Effector memory CD8-positive, alpha-beta T cell (primary cell): ENCODE measurements at places on chromosomes 11 and 22.

- no peak overlapping the region for H3K4me3 ChIP-seq
- no peak overlapping the region for H3K27ac ChIP-seq
- no peaks in the 10 kb centered on the region for H3K36me3 ChIP-seq
- no peaks in the 10 kb centered on the region for H3K27me3 ChIP-seq
- H3K4me1 ChIP-seq = peaks cover 4% of the 10 kb centered on the region
- DNase-seq = no peak
Measured at GRCh38 chr11:132312701-132313111, 942.3 kb downstream of the NTM start.

GRCh38 chr22:29215012-29215860, 9.5 kb downstream of the EMID1 start:
- no peaks in the 10 kb centered on the region for H3K36me3 ChIP-seq
- no peak for DNase-seq
- H3K4me1 ChIP-seq = no peaks in the 10 kb centered on the region
- peaks cover 6% of the 10 kb centered on the region for H3K27me3 ChIP-seq

DNA sequence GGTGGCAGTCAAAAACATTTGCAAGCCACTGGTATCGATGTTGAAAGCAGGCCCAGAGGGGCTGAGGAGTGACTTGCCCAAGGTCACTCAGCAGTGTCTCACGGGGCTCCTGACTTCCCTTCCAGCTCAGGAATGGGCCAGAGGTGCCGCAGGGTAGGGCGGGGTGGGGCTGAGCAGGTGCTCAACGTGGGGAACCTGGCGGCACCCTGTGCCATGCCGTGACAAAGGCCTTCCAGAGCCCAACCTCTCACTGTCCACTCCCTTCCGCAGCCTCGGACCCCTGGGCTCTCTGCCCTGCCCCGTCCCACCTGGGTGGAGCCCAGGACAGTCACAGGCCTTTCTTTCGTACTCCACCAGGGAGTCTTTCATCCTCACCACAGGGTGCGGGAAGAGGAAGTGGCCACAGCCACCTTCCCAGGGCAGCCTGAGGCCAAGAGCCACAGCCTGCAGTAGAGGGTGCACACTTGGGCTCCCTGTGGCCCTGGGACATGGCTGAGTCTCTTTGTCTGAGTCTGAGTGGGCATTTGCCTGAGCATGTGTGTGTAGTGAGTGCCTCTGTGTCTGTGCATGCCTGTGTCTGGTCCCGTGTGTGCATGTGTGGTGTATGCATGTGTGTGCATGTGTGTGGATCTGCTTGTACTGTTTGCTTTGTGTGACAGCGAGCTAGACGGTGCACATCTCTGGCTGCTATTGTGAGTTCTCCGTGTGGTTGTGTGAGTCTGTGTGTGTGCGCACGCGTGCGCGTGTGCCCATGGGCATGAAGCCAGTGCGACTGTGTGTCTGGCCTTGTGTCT, 6.0 kb upstream of the LIF start:
- DNase-seq = no peak
- no peak overlapping the region for H3K27ac ChIP-seq
- peaks cover 6% of the 10 kb centered on the region for H3K36me3 ChIP-seq
- H3K4me1 ChIP-seq = peaks cover 14% of the 10 kb centered on the region
- peaks cover 14% of the 10 kb centered on the region for H3K27me3 ChIP-seq
- H3K4me3 ChIP-seq = no peak overlapping the region

GRCh38 chr11:102603091-102603490, 22.0 kb downstream of the MMP20 start:
- H3K4me3 ChIP-seq = no peak overlapping the region
- no peaks in the 10 kb centered on the region for H3K4me1 ChIP-seq
- peaks cover 6% of the 10 kb centered on the region for H3K27me3 ChIP-seq
- no peak overlapping the region for H3K27ac ChIP-seq
- H3K36me3 ChIP-seq = no peaks in the 10 kb centered on the region
- no peak for DNase-seq

DNA sequence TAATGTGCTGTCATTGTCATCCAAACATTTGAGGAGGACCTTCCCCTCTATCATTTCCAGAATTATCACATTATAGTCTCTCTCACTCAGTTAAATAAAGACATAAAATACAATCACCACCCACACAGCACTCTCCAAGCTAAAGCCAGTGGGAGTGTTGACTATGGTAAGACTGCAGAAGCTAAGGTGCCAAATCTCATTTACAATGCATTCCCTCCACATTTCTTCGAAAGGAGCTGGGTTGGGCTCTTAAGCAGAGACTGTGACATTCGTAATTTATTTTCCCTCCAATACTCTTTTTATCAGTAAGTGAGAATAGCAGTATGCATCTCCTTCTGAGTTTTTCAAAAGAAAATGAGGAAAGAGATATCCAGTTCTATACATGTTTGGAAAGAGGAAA, 74.2 kb downstream of the NOX4 start:
- H3K27me3 ChIP-seq = no peaks in the 10 kb centered on the region
- no peaks in the 10 kb centered on the region for H3K36me3 ChIP-seq
- no peak overlapping the region for H3K27ac ChIP-seq
- H3K4me3 ChIP-seq = no peak overlapping the region
- no peak for DNase-seq
- H3K4me1 ChIP-seq = no peaks in the 10 kb centered on the region

GRCh38 chr11:4076774-4077173, 17.8 kb upstream of the RRM1 start:
- peaks cover 8% of the 10 kb centered on the region for H3K4me1 ChIP-seq
- H3K27me3 ChIP-seq = no peaks in the 10 kb centered on the region
- H3K4me3 ChIP-seq = no peak overlapping the region
- H3K36me3 ChIP-seq = peaks cover 19% of the 10 kb centered on the region
- no peak for DNase-seq

DNA sequence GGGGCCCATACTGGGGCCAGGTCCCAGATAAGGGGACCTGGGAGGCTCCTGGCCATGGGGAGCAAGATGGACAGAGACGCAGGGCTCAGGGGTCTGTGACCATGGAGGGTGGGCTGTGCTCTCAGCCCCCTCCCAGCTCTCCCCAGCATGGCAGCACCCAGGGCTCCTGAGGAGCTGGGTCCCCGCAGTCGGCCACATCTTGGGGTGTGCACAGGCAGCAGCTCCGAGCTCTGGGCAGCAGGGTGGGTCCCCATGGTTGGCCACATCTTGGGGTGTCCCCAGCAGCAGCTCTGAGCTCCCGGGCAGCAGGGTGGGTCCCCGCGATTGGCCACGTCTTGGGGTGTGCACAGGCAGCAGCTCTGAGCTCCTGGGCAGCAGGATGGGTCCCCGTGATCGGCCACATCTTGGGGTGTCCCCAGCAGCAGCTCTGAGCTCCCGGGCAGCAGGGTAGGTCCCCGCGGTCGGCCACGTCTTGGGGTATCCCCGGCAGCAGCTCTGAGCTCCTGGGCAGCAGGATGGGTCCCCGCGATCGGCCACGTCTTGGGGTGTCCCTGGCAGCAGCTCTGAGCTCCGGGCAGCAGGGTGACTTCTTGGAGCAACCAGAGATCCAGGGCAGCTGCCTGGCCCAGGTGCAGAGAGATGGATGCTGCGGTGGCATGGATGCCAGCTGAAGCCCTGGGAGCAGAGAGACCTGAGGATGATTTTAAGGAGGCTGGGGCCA, 18.3 kb upstream of the MUC5B start:
- no peak for DNase-seq
- no peak overlapping the region for H3K4me3 ChIP-seq
- no peaks in the 10 kb centered on the region for H3K4me1 ChIP-seq

GRCh38 chr11:118581057-118581456, 8.8 kb downstream of the ARCN1 start:
- H3K4me1 ChIP-seq = peaks cover 23% of the 10 kb centered on the region
- no peak overlapping the region for H3K4me3 ChIP-seq
- H3K27ac ChIP-seq = no peak overlapping the region
- no peak for DNase-seq
- no peaks in the 10 kb centered on the region for H3K27me3 ChIP-seq

DNA sequence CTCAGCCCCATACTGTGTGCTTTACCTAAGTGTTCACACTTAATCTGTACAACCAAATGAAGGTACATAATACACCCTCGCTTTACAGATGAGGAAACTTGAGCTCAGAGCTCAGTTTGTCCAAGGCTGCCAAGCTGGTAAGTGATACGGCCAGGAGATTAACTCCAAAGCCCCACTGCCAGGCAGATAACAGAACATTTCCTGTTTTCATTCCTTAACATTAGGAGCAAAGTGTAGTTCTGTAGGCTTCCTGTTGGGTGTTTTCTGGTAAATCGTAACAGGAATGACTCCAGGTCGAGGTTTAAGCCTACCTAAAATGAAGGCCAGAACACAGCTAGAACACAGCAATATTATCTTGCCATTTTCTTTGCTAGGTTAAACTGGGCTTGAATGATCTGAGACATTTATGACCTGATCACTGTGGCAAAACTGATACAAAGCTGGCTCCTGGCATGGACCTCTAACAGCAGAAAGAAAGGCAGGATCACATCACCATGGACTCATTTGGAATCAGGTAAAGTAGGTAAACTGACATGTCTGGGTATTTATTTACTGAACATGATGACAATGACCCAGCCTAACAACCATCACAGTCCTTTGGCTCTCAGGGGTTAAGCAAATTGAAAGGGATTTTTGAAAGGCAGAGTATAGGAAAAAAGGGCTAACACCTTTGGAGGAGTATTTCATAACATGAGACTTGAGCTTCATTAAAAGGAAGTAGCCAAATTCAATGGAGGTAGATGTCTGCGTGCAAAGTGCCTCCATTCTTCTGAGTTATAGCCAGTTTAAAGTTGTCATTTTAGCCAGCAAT, 3.9 kb upstream of the NUP50 start:
- H3K36me3 ChIP-seq = peaks cover 15% of the 10 kb centered on the region
- no peak overlapping the region for H3K4me3 ChIP-seq
- no peaks in the 10 kb centered on the region for H3K27me3 ChIP-seq
